ENCODE measurements at places on chromosomes 2 and 18.

- no peak for DNase-seq
Measured at GRCh38 chr2:189648846-189649509, 12.3 kb upstream of the ASNSD1 start.

DNA sequence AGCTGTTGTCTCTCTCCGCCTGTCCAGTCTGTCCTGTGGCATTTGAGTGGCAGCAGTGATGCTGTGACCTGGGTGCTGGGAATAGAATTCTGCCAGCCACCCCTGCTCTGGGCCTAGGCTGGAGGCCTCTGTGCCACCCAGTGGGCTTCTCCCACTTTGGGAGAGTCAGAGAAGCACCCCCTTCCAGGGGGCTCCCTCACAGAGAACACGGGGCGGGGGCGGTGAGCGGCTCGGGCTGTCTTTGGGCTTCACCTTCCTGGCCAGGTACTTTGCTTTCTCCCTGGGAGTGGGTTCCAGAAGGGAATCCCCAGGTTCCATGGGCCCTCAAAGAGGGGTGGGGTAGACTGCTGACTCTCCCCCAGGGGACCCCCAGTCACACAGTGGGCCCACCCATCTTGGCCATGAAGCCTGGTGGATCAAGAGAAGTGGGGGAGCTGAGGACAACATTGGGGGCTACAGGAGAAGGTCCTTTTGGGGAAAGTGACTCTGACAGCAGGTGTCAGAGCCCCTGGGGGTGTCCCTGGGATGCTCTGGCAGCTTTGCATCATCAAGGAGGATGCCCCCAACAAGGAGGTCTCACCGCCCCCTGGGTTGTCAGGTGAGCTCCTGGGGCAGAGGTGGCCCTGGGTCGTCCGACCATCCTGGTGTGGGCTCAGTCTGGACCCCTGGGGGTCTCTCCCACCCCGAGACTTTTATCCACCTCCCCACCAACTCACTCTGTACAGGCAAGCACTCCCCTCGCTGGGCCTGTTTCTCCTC, 18.8 kb upstream of the BOK start:
- DNase-seq = no peak

DNA sequence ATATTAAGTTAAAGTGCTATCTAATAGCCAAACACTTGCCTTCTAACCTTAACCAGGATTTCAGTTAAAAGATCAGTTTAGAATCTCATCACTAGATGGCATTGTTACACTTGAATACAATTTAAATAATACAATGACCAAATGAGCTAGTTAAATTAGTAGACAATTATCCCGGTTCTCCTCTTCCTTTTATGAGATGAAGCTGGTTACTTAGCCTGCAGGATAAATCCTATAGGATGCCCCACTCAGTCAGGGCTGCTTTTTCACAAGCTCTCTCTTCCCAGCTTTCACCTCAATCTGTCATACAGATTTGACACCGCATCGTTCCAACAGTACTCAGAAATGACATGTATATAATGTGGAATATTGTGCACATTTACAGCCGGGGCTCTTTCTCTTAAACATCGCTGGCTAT, 678.8 kb downstream of the KCNJ3 start:
- DNase-seq = no peak

- no peak for DNase-seq
Measured at GRCh38 chr18:23730857-23731256, 41.6 kb downstream of the LAMA3 start.

- no peak for DNase-seq
Measured at GRCh38 chr18:11884396-11885030, 23.6 kb downstream of the MPPE1 start.

Measured in GM18507 (cell line).